Mesothelial cell of epicardium (in vitro differentiated cells): ENCODE measurements at places on chromosomes 16 and 17.

- DNase-seq: no peak
Observed at GRCh38 chr16:57143149-57143921, 42.5 kb downstream of the PSME3IP1 start.

DNA sequence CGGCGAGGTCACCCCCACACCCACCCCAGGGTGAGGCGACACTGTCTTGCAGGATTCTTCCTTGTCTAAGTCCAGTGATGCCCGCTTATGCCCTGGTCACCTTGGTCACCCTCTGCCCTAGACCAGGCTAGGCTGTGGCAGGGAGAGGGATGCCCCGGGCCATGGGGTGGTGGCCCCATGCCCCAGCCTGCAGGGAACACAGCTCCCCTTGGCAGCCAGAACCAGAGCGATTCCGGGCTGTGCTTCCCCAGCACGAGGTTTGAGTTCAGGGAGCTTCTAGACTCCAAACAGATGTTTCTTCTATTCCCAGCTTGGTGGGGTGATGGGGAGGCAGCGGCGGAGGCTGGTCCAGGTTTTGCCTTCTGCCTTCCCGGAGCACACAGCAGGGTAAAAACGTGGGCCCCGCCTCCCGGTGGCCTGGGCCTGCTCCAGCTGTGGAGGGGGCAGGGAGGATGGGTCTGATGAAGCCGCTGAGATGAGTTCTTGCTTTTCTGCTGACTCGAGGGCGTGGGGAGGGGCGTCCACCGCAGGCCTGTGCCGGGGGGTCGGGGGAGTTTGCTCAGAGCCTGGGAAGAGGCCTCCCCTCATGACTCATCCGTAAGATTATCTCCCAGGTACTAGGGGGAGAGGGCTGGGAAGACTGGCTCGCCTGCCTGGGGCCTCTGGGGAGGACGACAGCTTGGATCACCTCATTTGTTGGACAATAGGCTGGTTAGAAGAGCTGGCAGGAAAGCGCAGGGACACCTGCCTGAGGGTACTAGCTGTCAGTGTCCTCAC, 15.4 kb downstream of the SMTNL2 start:
- peak; percentile 83 for DNase-seq

DNA sequence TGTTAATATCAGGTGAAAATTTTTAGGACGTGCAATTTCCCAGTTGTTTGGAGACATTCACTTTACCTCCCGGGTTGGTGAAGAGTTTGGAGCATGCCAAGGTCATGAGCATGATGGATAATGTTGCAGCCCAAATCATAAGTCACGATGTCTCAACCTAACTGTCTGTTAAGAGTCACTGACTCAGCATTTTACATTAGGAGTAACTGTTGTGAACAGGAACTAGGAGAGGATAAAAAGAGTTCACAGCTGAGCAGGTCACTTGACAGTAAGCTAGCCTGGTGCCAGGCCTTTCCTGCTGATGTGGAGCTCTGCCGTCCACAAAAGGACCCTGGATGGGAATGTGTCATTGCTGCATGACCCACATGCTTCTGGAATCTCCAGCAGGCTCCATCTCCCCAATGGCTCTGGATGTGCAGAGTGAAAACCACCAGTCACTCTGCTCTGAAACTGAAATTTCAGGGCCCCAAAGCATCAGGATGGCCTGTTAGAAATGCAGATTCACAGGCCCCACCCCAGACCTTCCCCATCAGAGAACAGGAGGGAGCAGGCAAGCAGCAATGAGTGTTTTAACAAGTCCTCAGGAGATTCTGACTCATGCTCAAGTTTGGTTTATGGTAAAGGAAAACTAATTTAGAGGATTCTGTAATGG, 371.6 kb upstream of the MAF start:
- no peak for DNase-seq

GRCh38 chr16:81554979-81555378, 110.4 kb downstream of the CMIP start:
- DNase-seq: no peak

- DNase-seq: no peak
Observed at GRCh38 chr17:4369557-4370230, 3.2 kb upstream of the UBE2G1 start.

- DNase-seq: no peak
Observed at GRCh38 chr16:81885976-81886586, 107.0 kb downstream of the PLCG2 start.

DNA sequence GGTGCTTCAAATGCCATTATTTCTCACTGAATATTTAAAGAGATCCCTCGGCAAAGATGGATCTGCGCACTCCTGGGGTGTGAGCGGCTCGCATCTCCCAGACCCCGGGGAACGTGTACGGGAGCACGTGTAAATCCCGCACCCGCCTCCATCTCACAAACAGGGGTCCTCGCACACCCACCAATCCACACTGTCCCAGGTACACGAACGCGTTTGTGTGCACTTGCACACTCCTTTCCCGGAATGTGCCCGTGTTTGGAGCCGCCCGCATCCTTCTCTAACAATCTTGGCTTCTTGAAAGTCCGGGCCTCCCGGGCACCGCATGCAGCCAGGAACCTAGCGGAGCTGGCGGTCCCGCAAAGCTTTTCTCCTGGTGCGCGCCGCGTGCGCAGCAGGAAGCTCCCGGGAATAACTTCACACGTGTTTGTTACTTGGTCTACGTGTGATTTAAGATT, 2.5 kb upstream of the SALL1 start:
- no peak for DNase-seq

GRCh38 chr16:1049976-1050247, 22.6 kb upstream of the SSTR5 start:
- DNase-seq: no peak

DNA sequence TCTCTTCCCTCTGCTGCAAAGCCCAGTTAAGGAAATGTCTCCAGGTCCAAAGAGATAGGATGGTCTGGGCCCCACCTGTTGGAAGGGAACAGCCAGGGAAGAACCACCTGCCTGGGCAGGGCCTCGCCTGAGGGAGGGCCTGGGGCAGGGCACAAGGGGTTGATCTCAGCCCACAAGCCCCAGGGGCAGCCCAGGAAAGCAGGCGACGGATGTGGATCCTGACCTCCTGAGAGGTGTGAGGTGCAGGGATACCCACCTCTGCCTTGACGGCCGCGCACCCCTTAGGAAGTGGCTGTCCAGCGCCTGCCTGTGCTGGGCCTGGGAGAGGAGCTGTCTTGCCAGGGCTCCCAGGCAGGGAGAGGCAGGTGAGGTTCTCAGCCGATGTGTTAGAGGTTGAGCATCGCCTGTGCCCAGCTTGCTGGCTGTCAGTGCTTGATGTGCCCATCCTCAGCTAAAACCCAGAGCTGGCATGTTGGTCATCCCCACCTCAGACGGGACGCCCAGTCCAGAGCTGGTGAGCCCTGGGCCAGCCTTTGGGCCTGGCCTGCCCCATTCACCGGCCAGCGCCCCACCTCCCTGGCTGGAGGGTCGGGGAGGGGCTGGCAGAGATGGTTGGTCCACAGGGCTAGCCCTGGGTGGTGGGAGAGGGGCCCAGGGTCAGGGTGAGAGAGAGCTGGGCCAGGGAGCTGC, 434 bp downstream of the CEMP1 start:
- no peak for DNase-seq

GRCh38 chr16:53224951-53225533, 170.3 kb downstream of the CHD9 start:
- DNase-seq: no peak

DNA sequence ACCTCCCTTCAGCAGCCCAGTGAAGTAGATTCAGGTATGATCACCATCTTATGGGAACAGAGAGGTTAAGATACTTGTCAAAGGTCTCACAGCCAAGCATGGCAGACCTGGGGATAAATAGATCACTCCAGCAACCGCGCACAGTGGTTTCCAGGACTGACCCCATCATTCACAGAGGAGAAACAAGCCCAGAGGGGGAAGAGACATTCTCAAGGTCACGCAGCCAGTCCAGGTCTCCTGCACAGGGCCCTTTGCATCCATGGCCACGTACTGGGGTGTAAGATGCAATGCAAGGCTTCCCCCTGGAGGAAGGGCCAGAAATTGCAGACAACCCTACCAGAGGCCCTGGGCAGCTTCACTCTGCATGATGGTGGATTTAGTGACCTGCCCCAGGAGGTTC, 19.9 kb downstream of the TLE7 start:
- DNase-seq: no peak

DNA sequence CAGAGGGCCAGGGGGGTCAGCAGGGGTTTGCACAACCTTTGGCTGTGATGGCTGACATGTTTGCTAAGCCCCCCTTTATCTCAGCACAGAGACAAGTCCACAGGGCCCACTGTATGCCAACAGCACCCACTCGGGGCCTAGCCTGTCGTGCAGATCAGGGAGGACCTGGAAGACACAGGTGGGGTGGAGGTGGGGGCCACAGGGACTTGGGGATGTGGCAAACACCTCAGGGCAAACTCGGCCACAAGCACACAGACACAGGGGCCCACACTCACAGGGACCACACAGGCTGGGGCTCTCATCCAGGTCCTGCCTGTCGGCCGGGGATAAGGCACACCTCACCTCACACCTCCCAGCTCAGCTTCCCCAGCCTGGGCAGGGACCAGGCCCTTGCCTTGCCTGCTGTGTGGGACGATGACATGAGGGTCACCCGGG, 87.9 kb downstream of the C16orf78 start:
- peak; percentile 27 for DNase-seq

- no peak for DNase-seq
Observed at GRCh38 chr16:56999409-57000270, 10.3 kb downstream of the NLRC5 start.

DNA sequence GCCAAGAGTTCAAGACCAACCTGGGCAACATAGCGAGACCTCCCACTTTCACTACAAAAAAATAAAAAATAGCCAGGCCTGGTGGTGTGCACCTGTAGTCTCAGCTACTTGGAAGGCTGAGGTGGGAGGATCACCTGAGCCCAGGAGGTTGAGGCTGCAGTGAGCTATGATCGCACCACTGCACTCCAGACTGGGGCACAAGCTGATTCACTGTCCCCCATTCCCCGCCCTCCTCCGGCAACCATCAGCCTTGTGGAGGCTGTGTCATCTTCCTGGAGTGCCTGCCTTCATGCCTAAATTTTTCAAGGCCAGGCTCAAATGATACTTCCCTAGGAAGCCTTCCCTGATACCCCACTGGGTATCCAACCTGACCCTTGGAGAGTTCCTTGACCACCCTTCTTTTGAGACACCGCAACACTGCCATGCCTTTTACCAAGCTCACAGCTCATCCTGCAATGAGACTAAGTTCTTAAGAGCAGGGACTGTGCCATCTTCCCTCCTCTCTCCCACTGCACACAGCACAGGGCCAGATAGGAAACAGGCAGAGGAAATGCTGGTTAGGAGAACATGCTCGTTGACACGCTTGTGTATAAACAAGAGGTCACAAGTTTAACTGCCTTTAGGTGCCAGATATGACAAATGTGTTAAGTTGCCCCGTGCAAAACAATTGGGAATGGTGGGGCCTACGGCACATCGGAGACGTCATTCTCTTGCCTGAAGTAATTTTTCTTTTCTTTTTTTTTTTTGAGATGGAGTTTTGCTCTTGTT, 3.9 kb upstream of the SRCAP start:
- DNase-seq: no peak

DNA sequence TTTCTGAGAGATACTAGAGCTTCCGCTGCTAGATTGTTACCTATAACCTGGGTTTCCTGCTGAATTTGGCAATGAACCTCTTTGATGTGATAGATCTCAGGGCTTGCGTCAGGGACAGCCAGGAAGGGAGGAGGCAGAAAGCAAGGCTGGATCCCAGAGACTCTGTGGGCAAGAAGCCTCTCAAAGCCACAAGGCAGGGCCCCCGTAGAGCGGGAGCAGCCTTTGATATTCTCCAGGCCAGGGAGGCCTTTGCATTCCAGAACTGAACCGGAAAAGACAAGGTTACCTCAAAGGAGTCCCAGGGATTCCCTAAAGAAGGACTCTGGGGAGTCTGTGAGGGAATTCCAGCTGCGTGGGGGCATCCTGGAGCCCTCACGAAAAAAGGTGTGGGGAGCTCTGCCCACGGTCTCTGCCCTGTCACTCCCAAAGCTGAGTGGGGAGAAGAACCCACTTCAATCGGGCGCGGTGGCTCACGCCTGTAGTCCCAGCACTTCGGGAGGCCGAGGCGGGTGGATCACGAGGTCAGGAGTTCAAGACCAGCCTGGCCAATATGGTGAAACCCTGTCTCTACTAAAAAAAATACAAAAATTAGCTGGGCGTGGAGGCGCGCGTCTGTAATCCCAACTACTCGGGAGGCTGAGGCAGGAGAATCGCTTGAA, 14.3 kb upstream of the SCIMP start:
- DNase-seq: no peak

DNA sequence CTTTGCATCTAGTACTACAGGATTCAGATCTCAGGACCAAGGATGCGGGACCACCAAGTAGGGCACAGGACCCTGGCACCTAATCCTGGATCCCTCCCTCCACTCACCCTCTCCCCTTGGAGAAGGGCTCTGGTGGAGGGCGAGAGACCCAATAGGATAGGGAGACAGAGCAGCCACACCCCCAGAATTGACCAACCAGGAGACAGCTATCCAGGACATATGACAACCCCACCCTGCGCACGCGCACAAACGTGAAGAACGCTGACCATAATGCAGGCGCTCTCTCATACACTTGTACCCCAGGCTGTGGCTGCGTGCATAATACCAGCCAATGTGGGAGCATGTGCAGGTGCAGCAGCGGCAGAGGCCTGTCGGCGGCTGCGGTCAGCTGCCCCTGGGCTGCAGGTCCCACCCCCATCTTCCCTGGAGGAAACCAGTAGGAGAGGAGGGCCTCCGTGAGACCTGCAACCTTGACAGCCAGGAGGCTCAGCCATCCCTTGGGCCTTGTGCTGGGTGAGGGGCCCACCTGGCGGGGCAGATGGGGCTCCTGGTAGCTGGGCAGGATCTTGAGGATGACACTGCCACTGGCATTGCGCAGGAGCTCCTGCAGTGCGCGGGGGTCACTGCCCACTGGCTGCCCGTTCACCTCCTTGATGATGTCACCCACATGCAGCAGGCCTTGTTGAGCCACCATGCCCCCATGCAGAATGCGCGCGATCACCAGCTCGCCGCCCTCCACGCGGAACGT, 25.4 kb downstream of the MPP2 start:
- DNase-seq: no peak

GRCh38 chr16:54076006-54076504, 210.5 kb downstream of the IRX3 start:
- DNase-seq: no peak

GRCh38 chr16:18782697-18783429, 7.3 kb downstream of the RPS15A start:
- DNase-seq: no peak

GRCh38 chr17:49969134-49969759, at the start of gene DLX4:
DLX4 (plus strand) TSS chr17:49969190; CDS start chr17:49969469, 279 bp downstream.
- DNase-seq: no peak

GRCh38 chr17:35460354-35460851, 11.8 kb upstream of the SLFN13 start:
- DNase-seq: no peak

- DNase-seq: no peak
Observed at GRCh38 chr16:85777583-85778310, 21.6 kb downstream of the EMC8 start.

- DNase-seq: no peak
Observed at GRCh38 chr16:87431926-87432325, 39.8 kb downstream of the MAP1LC3B start.

- DNase-seq: no peak
Observed at GRCh38 chr17:17205368-17206123, 587 bp downstream of the PLD6 start.
